ENCODE measurements at places on chromosomes 6 and 20.
A peak's percentile ranks its signal among the peaks of the same experiment; 100 is the strongest.

GRCh38 chr20:60883496-60883895 lies 368.6 kb upstream of the CDH4 start:
- DNase-seq: no peak

- DNase-seq: no peak
These were observed 2.8 kb downstream of the GNMT start for GRCh38 chr6:42963179-42963854.

GRCh38 chr20:54606380-54606779 lies 131.0 kb downstream of the DOK5 start:
- no peak for DNase-seq

DNA sequence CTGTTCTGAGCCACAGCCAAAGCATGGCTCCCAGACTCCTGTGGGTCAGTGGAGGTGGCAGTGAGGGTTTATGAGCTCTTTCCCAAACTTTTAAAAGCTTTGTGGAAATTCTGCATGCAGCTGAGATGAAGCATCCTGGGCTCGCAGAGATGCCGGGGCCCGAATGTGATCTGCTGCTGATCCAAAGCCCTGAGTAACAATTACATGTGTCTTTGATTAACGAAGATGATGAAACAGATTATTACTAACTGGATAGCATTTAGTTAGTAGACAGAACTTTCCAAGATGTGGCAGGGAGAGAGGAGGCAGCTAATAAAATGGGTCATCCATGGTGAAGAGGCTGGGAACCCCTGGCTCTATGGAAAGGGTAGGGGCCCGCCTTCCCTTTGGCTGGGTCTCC lies 43.9 kb upstream of the MDFI start:
- no peak for DNase-seq

GRCh38 chr20:63734946-63735858 lies 1.3 kb upstream of the LIME1 start:
- no peak for DNase-seq

DNA sequence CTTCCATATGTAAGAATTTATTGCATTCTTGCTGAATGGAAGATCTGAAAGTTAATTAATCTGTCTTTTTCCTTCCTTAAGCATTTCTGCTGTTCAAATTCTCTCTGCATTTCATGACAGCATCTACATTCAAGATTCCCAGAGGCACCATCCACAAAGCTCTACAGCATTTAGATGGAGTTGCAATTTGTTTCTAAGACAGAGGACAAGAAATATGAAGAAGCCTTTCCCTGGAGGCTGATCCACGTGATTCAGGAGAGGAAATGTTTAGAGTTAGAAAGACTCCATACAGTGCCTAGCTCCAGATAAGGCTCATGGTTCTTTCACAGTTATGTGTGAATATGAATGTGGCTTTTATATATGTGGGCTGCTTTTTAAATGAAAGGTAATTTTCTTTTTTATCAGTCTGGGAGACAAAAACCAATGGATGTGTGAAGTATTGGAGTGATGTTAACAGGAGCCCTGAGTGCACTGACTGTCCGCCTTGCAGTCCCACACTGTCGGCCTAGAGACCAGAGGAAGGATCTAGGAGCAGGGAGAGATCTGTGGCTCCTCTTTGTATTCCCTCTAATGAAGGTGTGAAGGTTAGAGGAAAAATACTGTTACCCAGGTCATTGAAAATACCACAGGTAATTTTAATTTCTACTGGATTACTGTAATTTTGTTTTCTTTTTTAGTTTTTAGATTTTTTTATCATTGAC lies 686.6 kb upstream of the GJE1 start:
- DNase-seq: no peak

DNA sequence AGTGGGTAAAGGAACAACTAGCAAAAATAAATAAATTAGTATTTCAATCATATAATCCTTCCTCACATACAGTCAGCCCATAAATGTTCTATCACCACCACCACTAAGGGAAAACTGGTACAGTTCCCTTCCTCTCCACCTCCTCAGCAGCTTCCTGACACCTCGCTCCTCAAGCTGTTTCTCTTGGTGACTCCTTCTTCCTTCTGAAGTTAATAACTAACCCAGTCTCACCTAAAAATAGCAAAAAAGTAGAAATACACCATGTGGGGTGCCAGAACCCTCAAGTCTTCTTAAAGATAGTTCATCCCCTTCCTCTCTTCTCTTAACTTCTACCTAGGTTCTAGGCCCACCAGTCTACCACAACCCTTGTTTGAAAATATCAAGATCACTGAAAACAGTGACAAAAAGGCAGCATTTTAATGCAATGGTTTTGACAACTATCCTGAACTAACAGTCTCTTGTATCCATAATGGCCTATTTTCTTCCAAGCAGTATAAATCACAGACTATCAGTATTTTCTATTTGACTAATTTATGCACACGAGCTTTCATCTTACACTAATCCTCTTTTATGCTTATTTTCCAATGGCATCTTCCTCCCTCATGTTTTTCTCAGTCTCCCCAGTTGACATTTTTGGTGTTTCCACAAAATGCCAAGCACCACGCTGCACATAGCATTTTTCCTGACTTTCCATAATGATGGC lies 85.5 kb downstream of the KHDC1L start:
- no peak for DNase-seq

DNA sequence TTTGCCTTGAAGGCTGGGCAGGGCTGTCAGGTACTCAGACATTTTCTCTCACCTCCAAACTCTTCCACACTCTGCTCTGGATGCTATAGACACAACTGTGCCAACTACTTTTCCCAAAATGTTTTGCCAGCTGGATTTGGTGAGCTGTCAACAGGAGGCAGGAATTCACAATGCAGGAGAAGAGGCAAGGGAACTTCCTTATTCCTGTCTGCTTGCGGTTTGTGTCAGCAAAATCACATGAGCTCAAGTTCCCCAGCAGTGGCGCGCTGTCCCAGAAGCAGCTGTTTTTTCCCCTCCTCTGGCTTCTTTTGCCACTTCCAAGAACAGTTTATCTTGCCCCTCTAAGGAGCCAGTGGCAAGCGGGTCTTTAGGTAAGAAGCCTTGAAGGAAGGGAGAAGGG lies 608.2 kb downstream of the PRKN start:
- DNase-seq: no peak

DNA sequence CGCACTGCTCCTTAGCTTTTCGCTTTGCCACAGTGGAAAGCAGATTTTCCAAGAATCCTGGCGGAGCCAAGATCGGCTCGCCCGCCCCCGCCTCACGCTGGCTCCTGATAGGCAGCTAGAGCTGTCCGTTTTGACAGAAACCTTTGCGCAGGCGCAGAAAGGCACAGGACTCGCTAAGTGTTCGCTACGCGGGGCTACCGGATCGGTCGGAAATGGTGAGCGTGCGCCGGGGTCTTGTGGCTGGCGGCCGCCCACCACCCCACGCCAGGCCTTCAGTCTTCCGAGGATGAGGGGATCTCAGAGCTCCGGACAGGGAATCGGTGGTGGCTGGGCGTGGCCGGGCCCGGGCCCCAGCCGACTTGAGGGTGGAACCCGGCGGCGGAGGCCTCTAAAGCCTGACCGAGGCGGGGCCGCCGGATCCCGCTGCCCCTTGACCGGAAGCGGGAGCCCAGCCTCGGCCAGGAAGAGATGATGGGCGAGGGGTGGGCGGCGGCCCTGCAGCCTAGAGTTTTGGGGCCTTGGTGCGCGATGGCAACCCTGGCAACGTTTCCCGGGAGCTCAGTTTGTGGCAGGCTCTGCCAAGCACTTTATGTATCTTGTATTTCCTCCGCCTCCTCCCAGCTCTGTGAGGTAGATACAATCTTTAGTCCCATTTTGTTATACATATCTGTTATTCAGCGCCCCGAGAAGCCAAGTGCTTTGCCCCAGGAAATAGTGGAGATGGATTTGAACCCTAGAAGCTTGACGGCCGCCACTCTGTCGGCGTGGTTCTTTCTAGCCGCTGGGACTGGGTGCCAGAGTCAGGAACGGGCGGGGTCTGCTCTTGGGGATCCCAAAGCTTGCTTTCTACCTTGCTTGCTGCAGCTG lies at the start of gene DYNLRB1:
Gene DYNLRB1 (plus strand): TSS at position 176 of the 867 bp plus-strand sequence. CDS start 37 bp downstream, at position 213.
- DNase-seq: peak; percentile 97

DNA sequence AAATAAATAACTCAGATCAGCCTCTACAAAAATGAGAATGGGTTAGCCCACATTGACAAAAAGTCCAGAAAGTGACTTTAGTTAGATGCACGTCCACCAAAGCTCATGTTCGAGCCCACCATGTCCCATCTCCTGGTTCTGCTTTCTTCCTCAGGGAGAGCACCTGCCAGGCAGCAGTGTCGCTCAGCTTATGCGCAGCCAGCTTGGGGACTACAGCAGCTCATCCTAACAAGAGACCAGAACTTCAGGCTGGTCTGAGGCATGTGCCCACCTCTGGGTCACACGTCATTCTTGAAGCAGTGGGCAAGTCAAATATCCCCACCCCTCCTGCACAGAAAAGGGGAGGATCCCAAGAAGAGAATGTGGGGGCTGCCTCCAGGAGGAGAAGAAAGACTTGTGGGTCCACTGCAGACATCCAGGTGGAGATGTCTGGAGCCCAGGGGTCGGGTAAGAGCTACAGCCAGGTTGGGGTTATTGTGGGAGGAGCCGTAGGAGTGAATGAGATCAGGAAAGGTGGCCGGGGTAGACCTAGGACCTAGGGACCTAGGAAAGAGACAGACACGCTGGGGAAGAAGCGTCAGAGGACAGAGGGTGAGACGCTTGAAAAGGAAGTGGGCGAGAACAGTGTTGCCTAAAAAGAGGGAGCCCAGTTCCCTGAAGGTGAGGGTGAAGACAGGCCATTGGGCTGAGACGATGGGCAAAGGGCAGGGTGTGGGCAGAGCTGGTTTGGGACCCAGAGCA lies 52.5 kb downstream of the SSR1 start:
- DNase-seq: no peak

DNA sequence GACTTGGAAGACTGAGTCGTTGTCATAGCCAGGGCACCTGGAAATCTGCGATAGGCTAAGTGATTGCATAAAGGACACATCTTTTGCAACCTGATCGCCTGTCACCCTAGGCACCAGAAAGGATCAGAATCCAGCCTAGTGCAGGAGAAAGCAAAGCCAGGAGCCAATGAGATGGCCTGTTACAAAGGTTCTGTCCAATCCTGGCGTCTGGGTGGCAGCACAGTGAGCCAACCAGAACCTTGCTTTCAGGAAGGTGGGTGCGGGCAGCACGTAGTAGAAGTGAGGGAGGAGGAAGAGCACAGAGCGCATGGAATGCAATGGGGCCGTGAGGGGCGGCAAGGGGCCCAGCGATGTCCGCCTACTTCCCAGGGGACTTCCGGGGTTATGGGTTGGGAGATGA lies 120.4 kb upstream of the GGTLC1 start:
- no peak for DNase-seq

DNA sequence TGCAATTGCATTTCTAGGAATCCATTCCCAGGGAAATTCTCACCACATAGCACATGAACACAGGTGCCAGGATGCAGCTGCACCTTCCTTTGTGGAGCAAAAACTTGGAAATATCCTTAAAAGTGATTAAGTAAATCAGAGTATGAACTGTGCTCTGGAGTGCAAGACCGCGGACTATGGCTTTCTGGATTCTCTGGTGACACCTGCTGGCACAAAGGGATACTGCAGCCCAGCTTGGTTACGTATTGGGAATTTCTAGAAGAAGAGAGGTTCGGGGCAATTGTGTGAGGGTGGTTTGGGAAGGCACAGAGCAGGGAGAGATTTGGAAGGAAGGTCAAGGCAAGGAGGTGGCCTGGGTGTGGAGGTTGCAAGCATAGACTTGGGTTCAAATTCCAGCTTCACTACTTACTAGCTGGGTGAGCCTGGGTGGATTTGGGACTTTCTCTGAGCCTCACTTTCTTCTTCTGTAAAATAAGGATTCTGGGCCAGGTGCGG lies 15.9 kb upstream of the PEDS1 start:
- DNase-seq: peak; percentile 87

- no peak for DNase-seq
These were observed 83.2 kb downstream of the MDGA1 start for GRCh38 chr6:37614491-37614890.

DNA sequence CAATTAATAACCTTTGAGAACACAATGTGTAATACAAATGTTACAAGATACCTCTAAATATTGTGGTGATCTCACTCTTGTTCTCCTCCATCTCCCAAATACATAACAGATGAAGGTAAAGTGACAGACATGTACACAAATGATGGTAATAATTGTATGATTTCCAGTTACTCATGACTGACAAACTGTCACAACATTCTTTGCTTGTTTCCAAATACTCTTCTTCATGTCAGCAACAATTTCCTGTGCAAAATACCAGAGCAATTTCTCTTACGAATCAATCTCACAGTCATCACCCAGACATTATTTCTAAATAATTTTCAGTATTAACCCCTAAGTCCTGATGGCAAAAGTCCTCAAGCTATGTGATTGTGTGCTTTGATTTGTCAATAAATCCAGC lies 92.9 kb downstream of the RPS12 start:
- DNase-seq: no peak

GRCh38 chr6:17710331-17710730 lies 3.6 kb upstream of the NUP153 start:
- DNase-seq: no peak

DNA sequence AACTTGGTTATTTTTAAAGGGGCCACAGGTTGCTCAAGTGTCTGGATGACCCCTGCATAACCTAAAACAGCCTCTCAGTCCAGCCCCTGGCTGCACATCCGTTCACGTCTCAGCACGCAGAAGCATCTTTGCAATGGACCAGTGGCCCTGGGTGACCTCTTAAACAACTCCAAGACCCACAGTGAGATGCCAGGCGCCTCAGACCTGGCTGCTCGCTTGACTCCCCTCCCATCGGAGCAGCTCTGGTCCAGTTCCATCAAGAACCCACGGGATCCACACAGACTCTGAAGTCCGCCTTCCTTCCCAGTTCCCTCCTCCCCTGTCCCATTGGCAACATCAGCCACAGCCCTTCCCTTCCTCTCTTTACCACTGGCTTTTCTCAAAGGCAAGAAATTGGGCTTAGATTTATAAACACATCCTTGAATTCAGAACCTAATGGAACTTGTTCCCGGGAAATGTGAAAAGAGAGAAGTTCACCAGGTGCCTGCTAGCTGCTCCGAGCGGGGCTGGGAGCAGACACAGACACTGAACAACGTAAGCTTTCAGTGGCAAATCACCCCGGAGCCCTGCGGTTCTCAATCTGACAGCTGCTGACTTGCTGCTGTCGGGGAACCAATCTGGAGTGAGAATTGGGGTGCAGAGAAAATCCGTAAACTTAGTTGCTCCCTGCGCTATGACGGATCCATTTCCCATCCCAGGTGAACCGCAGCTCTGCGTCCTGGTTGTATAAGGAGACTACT lies 39.6 kb upstream of the MPC1 start:
- no peak for DNase-seq

- DNase-seq: no peak
These were observed 13.7 kb downstream of the TRAF3IP2 start for GRCh38 chr6:111591901-111592461.

DNA sequence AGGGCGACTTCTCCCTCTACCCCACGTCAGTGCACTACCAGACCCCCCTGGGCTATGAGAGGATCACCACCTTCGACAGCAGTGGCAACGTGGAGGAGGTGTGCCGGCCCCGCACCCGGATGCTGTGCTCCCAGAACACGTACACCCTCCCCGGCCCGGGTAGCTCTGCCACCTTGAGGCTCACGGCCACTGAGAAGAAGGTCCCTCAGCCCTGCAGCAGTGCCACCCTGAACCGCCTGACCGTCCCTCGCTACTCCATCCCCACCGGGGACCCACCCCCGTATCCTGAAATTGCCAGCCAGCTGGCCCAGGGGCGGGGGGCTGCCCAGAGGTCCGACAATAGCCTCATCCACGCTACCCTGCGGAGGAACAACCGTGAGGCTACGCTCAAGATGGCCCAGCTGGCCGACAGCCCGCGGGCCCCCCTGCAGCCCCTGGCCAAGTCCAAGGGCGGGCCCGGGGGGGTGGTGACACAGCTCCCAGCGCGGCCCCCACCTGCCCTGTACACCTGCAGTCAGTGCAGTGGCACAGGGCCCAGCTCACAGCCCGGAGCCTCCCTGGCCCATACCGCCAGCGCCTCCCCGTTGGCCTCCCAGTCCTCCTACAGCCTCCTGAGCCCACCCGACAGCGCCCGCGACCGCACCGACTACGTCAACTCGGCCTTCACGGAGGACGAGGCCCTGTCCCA lies 57.5 kb upstream of the TMEM181 start:
- no peak for DNase-seq

Measured in posterior cingulate gyrus (tissue), 11 donors.